ENCODE measurements at places on chromosomes 3 and 15.

DNA sequence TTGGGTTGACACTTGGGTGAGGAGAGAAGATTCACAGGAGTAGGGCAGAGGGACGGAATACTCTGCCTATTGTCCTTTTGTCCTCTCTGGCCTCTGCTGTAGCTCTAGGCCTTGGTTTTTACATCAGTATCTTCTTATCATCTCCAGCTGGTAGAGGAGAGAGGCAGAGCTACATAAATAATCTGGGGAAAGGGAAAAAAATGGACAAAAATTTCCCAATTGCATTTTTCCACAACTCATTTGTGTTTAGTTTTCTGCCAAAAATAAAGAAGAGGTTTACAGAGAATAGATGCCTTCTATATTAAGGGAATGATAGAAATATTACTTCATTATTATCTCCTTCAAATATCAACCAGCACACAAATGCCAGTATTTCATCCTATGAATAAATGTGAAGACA lies 216.4 kb upstream of the P2RY1 start:
- peak; percentile 14 for DNase-seq

DNA sequence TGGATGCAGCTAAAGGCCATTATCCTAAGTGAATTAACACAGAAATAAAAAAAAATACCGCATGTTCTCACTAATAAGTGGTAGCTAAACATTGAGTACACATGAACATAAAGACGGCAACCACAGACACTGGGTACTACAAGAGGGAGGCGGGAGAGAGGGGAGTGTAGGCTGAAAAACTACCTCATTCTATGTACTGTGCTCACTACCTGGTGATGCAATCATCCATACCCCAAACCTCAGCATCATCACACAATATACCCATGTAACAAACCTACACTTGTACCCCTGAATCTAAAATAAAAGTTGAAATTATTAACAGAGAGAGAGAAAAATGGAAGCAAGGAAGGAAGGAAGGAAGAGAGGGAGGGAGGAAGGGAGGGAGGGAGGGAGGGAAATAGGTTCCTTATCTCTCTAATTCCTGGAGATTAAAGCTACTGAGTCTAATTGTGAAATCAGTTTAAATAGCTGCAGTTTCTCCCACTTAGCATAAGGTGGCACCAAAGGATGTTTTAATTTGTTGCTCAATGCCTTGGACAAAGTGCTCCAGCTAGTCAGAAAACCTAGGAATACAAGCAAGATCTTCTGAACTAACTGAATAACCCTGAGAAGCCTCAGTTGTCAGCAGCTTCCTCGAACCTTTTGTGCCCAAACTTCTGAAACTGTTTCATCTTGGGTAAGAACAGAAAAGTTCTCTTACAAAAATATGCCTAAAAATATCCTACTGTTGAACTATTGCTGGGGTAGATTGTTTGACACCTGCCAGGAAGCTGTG lies 79.4 kb upstream of the ATP11B start:
- DNase-seq: peak; percentile 88

DNA sequence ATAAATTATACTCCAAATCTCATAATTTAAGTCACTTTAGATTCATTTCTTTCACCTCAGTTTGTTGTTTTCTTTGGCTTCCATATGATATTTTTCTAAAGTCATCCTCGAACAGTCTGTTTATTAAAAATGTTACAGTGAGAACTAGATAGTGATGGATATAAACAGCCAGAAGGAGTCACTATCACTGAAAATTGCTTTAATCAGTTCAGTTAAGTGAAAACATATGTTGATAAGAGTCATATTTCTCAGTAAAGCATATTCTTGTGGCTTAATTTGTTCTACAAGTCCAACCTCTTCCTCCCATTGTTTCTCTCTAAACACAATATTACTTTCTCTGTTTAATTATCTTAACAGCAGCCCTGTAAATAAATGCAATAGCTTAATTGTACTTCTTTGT lies 427.5 kb upstream of the ALCAM start:
- DNase-seq: no peak

- peak; percentile 31 for DNase-seq
Observed at GRCh38 chr3:29430558-29430971, 149.7 kb downstream of the RBMS3 start.

GRCh38 chr15:92651877-92652575 lies 3.5 kb downstream of the FAM174B start:
- DNase-seq: no peak

DNA sequence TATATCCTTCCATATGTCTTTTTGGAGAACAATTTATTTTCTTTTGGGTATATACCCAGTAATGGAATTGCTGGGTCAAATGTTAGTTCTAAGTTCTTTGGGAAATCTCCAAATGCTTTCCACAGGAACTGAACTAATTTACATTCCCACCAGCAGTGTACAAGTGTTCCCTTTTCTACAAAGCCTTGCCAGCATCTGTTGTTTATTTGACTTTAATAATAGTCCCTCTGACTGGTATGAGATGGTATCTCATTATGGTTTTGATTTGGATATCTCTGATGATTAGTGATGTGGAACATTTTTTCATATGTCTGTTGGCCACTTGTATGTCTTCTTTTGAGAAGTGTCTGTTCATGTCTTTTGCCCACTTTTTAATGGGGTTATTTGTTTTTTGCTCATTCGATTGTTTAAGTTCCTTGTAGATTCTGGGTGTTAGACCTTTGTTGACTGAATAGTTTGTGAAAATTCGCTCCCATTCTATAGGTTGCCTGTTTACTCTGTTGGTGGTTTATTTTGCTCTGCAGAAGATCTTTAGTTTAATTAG lies 48.4 kb downstream of the TMEM45A start:
- DNase-seq: no peak

DNA sequence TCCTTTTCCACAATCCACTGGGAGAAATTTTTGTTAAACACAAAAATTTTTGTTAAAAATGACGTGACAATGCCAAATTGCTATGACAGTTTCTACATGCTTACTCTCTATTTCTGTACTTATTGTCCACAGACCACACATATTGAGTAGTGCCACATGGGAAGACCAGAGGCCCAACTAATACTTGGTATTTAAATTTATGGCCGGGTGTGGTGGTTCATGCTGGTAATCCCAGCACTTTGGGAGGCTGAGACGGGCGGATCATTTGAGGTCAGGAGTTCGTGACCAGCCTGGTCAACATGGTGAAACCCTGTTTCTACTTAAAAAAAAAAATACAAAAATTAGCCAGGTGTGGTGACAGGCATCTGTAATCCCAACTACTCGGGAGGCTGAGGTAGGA lies 20.3 kb downstream of the ZBTB11 start:
- DNase-seq: no peak

DNA sequence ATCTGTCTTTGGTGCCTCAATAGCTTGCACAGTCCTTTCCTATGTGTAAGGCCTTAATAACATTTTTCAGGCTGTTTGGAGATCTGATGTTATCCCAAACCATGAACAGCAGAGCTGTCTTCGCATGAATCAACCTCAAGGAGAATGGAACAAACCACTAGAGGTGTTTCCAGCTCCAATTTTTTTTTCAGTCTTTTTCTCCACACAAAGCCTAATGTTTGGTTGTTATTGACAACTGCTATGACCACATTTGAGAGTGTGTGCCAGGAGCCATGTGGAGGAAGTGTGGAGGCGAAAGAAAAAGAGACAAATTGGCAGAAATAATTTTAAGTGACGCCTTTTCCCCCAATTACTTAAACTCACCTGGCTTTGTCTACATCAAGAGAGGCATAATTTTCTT lies 38.7 kb downstream of the RTP4 start:
- no peak for DNase-seq

- no peak for DNase-seq
Observed at GRCh38 chr15:71379893-71380292, 264.6 kb downstream of the THSD4 start.

GRCh38 chr15:91116113-91117067 lies 16.3 kb downstream of the SV2B start:
- no peak for DNase-seq

DNA sequence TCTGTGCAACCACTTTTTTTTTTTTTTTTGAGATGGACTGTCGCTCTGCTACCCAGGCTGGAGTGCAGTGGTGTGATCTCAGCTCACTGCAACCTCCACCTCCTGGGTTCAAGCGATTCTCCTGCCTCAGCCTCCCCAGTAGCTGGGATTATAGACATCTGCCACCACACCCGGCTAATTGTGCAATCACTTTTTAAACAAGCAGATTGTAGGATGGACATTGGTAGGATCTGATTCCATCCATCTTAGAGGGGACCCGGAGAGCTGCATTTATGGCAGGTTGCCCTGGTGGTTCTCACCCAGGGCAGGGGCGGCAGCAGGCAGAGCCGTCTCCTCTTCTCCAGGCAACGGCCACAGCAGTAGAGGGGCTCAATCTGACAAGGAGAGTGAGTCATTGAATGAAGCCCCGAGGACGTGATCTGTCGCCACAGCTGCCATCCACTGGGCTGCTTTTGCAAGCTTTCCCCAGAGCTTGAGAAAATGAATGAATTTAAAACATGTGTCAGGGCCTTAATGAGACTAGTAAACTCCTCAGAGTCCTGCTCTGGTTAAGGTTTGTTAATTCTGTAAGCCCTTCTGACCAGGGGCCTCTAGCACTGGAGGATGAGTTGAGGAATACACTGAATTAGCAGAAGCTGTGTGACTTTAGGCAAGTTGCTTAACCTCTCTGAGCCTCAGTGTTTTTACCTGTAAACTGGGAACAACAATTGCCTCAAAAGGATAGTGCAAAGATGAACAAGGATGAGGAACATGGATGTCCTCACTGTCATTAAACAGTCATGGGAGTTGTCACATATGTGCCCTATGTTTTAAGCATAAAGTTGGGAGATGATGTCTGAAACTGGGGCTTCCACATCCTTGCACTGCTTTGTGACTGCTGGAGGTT lies 129.1 kb downstream of the ASB7 start:
- DNase-seq: peak; percentile 43

DNA sequence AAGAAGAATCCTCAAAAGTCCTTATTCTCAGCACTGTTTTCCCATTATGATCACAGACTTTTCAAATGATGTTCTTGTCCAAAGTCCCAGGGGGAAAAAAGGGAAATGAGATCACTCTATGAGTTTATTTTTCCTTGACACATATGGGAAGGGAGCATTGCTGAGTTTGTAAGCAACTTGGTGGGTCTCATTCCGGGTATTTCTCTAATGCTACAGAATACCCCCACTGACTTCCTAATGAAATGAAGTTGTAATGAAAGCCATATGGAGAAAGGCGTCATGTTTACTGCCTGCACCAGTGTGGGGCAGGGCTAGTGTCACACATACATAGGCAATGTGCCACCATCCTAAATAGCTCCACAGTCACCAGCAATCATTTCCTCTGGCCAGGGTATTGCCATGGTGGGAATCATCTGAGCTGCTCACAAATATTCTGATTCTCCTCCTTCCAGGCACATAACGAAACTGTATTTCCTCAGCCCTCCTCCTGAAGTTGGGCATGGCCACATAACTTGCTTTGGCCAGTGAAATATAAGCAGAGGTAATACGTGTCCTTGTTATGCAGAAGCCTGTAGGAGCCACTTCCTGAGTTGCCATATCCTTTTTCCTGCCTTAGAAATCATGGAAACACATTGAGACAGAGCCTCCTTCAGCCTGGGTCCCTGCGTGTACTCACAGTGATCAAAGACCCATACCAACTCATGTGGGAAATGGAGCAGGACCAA lies 41.0 kb upstream of the C15orf61 start:
- no peak for DNase-seq

DNA sequence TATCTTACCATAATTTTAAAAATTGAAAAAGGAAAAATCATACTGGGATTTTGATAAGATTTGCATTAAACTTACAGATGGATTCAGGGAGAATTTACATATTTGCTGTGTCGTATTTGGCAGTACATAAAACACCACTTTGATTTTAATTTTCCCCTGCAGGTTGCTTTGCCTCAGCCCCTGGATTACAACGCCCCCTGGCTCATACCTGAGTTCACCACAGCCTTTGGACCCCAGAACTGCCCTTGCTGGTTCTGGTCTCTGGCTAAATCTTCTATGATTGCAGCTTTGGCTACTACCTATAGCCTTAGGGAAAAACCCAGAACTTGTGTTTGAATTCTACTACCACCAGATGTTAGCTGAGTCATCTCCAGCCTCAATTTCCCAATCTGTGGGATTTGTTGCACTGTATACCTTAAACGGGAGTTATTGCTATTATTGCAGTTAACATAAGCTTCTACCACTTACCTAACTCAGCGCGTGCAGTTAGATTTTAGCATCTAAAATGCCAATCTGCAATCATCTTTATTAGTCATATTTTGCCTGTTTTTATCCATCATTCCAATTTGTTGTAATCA lies 315.7 kb upstream of the GADL1 start:
- DNase-seq: peak; percentile 44

DNA sequence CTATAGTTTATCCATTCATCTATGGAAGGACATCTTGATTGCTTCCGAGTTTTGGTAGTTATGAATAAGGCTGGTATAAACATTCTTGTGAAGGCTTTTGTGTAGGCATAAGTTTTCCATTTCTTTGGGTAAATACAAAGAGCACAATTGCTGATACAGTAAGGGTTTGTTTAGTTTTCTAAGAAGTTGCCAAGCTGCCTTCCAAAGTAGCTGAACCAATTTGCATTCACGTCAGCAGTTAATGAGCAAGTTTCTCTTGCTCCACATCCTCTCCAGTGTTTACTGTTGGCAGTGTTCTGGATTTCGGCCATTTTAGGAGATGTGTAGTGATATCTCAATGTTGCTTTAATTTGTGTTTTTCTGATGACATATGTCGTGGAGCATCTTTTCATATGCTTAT lies 34.2 kb downstream of the GABRA5 start:
- DNase-seq: no peak

- DNase-seq: peak; percentile 100
Observed at GRCh38 chr15:75451674-75452363, at the start of gene SIN3A. Gene SIN3A (minus strand): TSS chr15:75451690. CDS start chr15:75430375, 21,315 bp downstream.

DNA sequence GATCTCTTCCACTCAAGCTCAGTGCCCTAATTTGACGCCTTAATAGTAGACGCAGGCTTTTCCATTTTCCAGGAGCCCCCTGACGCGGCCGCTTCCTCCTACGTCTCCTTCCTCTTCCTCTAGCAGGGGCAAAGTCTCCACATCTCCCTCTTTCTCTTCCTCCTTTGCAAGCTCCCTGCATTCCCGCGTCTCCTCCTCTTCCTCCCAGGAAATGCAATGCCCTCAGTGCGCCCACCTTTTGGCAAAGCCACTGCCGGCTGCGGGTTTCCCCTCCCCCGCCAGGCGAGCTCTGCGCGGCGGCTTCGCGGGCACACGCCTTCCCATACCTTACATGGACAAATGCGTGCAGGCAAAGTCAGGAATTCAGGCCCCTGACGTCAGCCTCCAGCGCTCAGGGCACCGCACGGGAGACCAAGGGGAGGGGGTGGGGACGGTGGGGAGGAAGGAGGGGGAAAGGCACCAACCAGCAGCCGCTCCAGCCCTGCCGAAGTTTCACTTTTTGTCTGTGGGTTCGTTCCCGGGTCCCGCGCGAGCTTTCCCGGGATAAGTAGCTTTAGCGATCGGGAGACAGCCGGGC lies 432 bp upstream of the LPP start:
- DNase-seq: peak; percentile 97

DNA sequence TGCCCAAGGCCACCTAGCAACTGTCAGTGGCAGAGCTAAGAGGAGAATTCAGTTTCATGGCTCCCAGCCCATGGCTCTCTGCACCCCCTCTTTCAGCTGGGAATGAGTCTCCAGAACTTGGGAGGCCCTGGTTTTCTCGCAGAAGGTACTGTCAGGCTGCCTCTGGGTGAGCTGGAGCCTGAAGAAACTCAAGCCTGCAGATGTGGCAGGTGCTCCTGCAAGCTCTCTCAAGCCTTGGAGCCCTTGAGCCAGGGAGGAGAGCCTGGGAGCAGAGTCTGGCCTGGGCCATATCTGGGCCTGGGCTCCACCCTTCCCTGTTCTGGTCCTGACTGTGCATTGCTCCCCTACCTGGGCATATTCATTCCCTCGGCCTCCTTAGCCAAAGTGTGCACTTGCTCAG lies 74.4 kb upstream of the TLE3 start:
- no peak for DNase-seq

Measured in mesendoderm (in vitro differentiated cells).